ENCODE measurements at places on chromosomes 13 and 19.

GRCh38 chr19:307793-308420 lies 16.7 kb upstream of the PLPP2 start:
- no peak for DNase-seq

DNA sequence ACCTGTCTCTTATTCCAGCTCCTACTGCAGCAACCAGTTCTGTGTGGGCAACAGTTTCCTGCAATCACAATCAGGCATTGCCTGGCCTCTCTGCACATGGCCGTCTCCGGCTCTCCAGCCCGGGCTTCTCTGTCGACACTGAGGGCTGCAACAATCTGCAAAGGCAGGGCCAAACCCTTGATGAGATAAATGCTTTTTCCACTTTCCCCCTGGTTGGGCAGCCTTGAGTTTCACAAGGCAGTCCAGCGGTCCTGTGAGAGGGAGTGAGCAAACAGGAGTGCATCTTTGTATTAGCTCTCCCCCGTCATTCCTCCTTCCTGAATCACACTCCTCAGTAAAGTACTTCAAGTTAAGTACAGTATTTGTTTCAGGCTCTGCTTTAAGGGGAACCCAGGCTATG lies 40.7 kb upstream of the VWA8 start:
- DNase-seq: no peak

DNA sequence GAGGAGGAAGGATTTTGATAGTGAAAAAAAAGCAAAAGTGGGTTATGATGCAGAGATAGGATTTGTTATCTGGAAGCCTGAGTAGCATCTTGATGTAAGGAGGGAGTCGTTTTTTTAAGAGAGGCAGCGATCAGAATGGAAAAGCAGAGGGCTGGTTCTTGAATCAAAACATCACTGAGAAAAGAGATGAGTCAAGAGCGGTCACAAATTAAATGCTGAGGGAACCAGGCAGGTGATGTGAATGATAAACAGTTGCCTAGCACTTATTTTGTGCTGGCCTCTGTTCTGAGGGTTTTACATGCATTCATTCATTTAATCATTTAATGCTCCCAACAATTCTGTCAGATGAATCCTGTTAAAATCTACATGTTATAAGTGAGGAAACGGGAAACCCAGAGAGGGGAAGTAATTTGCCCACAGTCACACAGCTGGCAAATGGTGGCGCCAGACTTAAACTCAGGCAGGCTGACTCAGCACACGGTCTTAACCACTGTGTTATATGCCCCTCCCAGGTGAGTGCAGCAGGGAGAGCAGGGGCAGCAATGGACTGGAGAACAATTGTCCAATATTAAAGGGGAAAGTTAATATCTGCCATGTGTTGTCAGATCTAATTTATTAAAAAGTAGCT lies 21.4 kb downstream of the SIGLECL1 start:
- DNase-seq: no peak

DNA sequence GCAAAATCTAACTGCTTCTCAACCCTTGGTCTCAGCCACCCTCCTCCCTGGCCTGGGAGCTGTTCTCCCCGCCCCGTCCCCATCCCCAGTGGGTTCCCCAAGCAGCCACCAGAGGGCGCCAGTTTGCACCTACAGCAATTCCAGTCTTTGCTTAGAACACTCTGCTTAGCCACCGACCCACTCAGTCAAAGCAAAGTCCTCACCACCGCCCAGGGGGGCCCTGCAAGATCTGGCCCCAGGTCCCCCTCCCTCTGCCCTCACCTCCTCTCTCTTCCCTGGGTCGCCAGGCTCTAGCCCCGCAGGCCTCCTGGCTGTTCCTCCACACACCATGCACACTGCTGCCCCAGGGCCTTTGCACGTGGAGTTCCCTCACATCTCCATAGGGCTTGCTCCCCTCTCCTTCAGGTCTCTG lies 12.4 kb downstream of the TMEM143 start:
- peak; percentile 87 for DNase-seq

GRCh38 chr13:98471934-98472333 lies 105.0 kb downstream of the STK24 start:
- DNase-seq: no peak

DNA sequence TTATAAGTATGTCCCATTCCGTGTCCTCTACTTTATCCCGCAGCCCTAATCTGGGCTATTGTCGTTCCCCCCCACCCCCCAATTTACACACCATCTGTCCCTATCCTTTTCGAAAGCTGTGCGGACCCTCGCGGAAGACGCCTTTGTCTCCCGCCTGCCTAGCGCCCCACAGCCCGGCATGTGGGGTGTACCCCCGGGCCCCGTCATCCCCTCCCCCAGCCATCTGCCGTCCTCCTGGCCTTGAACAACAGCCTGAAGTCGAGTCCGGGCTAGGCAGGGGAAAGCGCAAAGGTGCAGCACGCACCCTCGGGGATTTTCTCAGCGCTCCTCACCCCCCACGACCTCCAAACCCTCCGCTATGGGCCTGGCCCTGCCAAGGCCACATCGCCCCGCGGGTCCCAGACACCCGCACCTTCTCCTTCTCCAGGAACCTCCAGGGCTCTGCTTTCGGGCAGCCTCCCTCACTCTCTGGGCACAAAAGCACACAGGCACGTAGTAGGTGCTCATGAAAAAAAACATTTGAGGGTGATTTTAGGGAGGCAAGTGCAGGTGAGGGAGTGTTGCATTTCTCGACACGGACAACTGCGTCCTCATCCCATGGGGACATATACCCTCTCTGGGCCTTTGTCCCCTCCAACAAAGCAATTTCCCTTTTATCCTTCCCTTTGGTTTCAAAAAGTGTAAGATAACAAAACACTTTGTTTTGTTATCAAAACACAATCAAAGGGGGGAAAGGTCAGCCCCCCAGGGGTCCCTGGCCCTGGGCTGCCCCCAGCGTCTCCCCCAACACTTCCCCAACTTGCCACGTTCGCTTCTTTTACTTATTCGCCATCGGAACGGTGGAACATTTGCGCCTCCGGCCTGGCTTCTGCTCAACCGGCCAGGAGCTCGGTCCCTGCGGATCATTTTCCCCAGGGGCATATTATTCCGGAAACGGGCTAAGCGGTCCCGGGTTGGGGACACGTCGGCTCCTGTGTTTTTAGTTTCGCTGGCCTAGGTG lies 16.4 kb downstream of the CCDC124 start:
- no peak for DNase-seq

DNA sequence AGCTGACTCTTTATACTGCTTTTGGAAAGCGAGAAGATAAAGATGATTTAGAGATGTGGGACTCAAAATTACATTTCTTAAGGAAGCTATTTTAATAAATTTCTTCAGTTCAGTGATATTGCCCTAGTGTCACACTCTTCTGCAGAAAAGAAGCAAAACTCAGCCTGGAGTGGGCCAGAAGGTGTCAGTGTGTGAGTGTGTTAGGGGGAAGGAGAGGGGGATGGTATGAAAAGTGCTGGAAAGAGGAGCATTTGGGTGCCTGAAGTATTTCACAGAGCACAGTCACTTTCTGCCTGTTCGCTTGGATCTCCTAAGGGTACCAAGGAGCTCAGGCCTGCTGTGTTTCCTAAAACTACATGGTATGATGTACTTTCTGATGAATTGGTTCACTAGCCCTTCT lies 84.5 kb upstream of the FRY start:
- DNase-seq: no peak

GRCh38 chr13:68056816-68057710 lies 826.9 kb upstream of the PCDH9 start:
- peak; percentile 27 for DNase-seq

DNA sequence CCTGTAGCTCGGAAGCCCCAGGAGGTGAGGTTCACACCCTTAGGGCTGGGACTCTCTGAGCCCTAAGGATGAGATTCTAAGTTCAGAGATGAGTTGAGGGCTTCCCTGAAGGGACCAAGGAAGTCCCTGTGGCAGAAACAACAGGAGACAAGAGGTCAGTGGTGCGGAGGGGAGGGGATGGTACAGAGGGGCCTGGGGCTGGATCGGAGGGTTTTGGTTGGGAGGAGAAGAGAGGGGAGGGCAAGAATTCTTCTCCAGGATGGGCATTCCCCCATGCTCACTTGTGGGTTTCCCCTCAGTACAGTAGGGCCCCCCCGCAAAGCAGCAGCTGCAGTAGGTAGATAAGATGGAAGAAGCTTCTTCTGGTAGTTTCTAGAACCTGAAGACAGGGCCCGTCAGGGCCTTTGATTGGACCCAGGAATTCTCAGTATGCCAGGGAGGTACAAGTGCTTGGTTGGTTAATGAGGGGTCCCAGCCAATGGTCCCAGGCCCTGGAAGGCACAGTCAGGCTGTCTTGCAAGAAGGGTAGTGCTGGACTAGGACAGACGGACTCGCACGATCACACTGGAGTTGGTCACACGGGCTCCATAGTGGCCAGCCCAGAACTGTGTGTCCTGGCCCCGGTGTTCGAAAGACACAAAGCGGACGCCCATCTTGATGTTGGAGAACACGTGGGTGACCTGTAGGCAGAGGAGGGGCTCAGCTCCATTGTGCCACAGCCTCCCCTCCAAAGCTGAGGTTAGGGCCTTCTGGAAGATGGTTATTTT lies 7.3 kb downstream of the FBXO27 start:
- no peak for DNase-seq

GRCh38 chr13:76600081-76600480 lies 286.1 kb downstream of the KCTD12 start:
- no peak for DNase-seq

DNA sequence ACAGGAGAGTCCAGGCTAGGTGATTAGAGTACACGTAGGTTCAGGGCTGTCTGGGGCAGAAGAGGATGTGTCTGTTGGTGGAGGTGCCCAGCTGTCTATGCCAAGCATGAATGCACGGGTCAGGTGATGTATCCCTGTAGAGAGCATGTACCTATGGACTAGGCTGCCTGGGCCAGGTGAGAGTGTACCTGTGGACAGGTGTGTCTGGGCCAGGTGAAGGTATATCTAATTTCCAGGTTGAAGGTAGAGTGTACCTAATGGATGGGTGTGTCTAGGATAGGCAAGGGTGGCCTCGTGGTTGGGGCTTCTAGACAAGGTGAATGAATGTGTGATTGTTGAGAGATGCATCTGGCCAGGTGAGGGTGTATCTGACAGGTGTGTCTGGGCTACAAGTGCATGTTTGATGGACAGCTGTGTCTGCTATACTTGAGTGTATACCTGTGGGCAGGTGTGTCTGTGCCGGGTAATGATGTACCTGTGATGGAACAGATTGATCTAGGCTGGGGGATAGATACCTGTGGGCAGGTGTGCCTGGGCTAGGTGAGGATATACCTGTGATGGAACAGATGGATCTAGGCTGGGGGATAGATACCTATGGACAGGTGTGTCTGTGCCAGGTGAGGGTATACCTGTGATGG lies 15.5 kb upstream of the ZNF414 start:
- no peak for DNase-seq

DNA sequence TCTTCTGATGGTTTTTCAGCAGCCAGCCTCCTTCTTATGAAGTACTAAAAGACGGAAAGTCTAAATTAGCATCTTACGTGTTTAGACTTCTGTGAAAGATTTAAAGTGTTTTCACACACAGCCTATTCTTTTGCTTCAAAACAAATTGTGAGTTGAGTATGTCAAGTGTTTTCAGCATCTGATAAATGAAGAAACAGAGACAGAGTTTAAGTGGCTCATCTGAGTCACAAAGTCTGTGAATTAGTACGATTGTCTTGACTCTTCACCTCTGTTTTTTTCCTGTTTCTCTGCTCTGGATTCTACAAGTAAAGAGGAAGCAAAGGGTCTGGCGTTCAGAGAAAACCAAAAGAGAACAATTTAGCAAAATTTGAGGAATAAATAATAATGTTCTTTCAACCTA lies 116.4 kb downstream of the FRY start:
- DNase-seq: no peak

GRCh38 chr13:59877933-59878332 lies 285.8 kb downstream of the DIAPH3 start:
- DNase-seq: no peak

DNA sequence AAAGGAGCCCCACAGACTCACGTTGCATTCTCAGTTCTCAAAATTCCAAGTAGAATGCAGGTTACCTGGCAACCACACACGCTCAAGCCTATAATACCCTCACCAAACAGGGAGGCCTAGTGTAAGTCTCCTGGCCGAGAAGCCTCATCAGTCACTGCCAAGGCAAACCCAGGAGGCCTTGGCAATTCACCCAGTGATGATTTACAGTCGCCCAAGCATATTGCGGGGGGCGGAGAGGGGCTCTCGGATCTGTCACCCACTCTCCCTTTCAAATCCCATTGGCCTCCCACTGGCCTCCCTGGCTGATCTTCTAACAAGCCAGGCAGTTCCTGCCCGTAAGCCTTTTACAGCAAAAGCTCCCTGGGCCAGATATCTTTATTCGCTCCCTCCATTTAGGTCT lies 1.1 kb downstream of the AKAP8L start:
- DNase-seq: no peak

Data from colonic mucosa (tissue), 4 donors.